ENCODE measurements at places on chromosomes 6 and 20. TPM values are rescaled to one million over a fixed set of nuclear protein-coding genes. Genes with fewer than 3 reads are reported as not detected.
A peak's percentile ranks its signal among the peaks of the same experiment; 100 is the strongest.

DNA sequence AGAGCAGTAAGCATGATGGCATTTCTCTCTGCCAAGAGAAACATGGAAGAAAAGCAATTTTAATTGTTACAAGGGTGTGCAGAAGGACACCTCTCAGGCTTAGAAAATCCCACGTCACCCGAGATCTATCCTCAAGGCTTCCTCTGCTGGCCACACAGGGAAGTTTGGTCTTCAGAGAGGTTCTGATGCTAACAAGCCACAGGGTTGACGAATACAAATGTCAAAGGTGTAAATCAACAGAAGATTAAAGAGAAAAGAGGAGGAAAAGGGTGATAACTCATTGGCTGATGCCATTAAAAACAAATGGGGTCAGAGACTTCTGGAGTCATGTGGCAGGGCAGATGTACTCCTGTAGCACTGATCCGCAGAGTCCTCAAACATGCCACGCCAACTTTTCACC, 33.6 kb upstream of the SPDEF start:
- DNase-seq = no peak

SMIM8 gene
- total RNA-seq = 2.5 TPM

DNA sequence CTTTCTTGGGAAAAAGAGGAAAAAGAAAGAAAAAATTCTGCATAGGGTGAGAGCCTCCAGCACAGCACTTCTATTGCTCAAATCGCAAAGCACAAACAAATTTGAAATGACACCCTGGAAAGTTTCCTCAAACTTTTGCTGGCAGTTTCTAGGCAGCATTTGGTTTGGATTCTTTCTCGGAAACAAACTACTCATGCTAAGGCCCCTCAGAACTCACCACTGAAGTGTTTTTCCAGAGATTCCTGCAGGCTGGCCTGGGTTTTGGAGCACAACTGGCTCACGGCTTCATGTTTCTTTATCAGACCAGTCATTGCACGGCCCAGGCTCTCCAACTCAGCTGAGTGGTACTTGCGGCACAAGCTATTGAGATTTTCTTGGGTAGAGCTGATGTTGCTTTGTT, 237.8 kb downstream of the SYNE1 start:
- DNase-seq = no peak

COX4I2 gene
- not detected for total RNA-seq

GRCh38 chr6:26390531-26390930, 7.6 kb downstream of the BTN2A2 start:
- DNase-seq = no peak

DNA sequence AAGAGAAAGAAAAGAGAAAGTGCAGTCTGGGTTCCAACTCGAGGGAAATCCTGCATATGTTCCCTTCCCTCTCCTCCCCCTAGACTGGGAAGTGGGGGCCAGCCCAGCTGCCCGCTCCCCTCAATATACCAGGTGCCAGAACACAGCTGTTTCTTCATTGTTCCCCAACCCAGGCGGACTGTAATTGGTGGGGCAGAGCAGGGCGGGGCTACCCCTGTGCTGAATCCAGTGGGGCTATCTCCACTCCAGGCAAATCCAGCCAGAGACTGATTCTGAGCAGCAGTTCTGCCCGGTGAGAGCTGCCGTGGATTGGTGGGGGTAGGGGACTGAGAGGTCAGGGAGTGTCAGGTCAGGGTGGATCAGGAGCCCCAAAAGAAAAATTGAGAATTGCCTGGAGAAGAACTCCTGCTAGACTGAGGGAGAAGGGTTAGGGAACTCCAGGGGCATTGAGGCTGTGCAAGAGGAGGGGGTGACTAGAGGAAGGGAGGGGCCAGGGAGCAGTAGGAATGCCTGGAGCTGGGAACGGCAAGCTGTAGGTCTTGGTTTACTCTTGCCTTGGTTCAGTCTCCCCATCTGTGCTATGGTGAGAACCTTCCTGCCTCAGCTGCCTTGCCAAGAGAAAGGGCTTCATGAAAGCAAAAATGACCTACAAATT, at the start of gene MYMX:
Gene MYMX (plus strand): TSS at position 250 of the 655 bp plus-strand sequence. CDS start 546 bp downstream, outside the sequence.
- no peak for DNase-seq

GRCh38 chr6:7214468-7214867, 98.5 kb downstream of the SSR1 start:
- no peak for DNase-seq

GRCh38 chr6:166639921-166640320, 12.9 kb upstream of the RPS6KA2 start:
- DNase-seq = no peak

DNA sequence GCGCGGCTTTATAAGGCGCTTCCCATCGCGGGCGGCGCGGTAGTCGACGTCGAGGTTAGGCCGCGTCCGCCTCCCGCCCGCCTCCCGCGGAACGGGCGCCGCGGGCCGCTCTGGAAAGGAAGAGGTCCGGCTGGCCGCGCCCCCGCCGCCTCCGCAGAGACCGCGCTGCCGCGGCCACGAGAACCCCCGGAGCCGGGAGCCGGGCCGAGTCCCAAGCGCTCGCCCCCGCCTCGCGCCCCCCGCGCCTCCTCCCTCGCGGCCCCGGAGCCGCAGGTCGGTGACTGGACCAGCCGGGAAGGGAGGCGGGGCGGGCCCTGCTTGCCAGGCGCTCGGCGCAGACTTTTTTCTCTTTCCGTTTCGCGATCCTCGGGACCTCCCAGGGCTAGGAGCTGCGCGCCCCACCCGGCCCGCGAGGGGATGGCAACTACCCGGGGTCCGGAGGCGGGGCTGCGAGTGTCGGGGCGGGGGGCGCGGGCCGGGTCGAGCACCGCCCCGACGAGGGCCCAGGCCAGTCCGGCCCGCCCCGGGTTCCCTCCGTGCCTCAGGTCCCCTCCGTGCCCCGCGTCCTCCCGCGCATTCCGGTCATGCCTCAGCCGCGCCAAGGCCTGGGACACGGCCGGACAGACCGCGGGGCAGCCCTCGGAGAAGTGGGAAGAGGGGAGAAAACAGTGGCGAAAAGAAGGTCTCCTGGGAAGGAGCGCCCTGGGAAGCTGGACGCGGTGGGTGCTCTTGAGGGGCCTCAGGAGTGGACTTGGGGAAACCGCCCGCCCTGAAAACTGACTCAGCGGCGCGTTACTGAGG, 417 bp upstream of the PXDC1 start:
- DNase-seq = peak; percentile 96

DNA sequence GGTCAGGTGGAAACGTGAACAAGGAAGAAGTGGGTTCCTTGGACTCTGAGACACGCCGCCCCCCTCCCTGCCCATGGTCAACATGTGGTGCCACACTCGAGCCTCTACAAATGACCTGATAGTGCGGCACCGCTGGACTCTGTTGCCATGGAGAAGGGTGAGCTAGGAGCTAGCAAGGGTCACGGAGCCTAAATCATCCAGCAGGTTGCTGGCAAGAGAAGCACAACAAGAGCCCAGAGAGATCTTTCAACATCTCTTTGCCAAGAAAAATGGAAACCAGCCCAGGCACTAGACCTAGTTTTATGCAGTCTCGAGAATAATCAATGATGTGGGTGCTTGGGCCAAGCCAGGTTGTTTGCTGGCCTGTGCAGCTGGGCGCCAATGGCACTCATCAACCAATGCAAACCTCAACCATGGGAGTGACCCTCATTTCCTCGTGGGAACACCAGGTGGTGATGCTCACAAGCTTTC, 69.5 kb downstream of the NOL4L start:
- DNase-seq = no peak

DNA sequence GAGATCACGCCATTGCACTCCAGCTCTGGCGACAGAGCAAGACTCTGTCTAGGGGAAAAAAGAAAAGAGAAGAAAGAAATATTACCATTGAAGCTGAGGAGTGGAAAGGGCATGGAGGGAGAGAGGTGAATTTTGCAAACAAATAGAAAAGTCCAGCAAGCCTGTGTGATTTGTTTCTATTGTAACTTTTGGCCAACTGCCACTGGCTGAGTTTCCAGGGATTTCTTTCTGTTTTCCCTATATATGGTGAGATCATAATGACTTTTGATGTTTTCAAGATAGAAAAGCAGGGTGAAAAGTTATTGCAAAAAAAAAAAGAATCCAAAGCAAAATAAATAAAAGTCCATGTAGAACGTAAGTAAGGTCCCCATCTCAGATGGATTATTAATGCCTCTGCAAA, 184.2 kb upstream of the RALGAPA2 start:
- no peak for DNase-seq

DNA sequence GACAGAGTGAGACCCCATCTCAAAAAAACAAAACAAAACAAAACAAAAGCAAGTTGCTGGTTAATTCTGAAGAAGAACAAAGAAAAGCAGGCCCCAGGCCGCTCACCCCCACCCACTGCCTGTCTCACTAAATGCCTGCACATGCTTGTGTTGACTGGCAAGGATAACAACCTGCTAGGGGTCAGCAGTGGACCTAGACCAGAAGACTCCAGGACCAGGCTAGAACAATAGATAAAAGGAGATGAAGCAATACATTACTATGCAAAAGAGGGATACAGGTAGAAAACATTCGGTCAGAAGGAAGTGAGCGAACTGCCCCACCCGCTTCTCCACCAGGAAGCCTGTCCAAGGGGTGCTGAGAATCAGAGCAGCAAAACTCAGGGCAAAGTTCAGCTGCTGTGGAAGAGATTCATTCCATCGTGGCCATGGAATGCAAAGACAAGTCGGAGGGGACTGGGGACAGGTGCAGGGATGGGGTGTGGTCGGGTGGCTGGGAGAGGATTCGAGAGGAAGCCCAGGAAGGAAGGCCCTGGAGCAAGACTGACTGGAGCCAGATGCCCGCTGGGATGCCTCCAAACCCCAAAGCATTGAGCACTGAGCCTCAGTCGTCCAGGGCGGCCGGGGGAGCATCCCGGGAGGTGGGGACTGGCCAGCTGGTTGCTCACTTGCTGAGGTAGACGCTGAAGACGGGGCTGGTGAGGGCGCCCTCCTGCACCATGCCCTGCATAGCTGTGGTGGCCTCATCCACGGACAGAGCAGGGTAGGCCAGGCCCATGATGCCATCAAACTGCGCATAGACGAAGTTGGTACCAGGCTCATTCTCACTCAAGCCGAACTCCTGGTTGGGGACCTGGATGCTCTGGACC, 5.3 kb downstream of the PGC start:
- no peak for DNase-seq

VSTM2L gene
- total RNA-seq = not detected

All from dermis microvascular lymphatic vessel endothelial cell (primary cell).